ENCODE measurements at places on chromosomes 6 and 20.

GRCh38 chr6:139821676-139822223 is 447.3 kb upstream of the CITED2 start:
- DNase-seq, result no peak

DNA sequence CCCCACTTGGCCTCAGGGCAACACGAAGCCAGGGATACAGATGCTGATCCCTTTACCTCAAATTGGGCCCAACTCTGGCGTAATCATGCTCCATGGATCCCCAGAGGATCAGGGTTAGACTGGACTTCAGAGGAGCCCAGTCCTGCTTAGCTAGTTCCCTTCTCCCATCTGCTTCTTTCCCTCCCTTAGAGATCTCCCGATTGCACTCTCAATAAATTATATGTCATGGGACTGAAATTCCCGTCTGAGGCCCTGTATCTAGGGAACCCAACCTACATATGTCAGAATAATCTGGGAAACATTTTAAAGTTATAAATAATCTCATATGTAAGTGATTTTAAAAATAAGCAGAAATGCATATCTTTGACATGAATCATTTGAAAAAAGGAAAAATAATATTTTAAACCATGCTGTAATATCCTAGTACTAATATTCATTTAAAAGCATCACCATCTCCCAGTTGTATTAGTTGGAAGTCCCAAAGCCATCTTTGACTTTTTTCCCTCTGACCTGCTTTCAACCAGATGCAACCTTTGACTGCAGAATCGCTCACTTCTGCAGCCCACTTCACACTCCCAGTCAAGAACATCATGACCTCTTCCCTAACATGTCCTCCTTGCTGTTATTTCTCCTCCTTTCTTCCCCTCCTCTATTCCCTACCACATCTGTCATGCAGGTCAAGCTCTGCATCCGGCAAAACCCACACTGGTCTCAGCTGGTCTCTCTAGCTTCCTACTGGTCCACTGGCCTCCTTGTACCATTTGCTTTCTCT is 393.6 kb downstream of the BTBD3 start:
- DNase-seq, result no peak

DNA sequence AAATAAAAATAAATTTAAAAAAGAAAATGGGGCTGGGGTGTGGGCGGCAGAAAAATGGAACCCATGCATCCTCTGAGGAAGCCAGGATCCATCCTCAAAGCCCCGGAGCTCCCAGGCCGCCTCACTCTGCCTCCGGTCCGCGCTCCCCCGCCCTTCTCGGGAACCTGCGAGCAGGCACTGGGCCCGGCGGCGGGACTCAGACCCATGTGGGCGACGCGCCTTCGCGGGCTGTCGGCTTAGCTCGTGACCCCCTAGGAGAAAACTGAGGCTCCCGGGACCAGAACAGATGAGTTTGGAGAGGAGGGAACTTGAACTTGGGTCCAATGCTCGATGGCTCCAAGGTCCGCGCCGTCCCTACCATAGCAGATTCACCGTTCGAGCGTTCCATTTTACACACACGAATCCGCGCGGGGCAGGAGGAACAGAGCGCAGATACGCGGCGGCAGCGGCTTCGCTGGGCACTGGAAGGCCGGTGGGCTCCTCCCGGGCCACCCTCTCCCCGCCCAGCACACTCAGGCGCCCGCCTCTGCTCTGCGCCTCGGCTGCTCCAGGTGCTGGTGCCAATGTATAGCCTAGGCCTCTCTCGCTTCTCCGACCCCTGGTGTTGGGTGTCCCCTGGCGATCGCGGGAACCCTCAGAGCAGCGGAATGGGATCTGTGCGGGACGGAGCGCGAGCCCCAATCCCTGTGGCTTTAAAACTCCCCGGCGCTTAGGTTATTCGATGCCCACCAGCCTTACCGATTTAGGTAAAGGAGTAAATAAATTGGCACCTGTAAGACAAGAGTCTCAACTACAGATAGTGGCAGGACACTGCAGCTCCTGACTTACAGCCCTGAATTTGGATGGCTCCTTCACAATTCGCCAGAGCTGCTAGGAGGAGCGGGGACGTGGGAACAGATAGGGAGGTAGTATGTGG is 39.2 kb downstream of the DPPA5 start:
- DNase-seq, result no peak

- DNase-seq, result no peak
These were observed 55.2 kb downstream of the PRDM13 start for GRCh38 chr6:99661870-99662269.

DNA sequence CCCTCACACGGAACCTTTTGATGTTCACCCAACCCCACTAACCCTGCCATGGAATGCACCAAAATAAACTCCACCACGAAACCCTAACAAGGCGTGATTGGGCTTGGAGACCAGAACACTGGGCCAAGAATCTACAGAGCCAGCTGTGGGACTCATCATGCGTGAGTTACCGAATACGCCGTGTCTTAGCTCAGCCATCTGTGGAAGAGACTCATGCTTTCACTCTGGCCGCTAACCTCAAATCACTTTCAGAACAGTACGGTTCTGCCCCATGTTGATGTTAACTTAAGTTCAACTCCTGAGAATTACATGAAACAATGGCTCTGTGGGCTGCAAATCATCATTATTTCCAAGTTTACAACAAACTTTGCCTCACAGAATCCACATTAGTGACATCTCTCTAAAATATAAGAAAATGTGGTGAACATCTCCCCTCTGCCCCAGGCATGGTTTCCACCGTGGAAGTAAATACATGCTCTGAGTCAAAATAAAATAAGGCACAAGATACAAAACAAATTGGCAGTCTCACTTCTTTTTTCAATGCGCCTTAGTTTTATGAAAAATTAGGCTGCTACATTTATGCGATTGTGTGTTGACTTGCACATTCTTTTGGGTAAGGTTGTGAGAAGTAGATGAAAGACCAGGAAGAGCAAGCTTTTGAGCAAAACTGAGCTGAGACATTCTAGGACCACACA is 308.9 kb upstream of the EXOC2 start:
- DNase-seq, result no peak

DNA sequence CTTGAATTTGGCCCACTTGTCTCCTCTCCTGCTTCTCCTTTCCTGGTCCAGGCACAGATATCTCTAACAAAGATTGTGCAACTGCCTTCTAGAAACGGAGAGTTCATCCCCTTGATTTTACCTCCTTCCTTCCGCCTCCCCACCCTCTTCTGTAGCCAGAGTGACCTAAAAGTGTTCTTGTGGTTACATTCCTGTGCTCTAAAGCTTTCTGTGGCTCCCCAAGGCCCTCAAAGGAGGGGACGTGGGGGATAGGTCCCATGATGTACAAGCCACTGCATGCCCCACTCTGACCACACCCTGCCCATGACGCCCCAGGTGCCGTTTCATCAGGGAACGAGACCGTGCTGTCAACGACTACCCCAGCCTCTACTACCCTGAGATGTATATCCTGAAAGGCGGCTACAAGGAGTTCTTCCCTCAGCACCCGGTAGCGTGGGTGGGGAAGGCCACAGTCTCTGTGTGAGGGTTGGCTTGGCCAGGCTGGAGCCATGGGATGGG is 8.2 kb downstream of the CDC25B start:
- DNase-seq, result no peak

DNA sequence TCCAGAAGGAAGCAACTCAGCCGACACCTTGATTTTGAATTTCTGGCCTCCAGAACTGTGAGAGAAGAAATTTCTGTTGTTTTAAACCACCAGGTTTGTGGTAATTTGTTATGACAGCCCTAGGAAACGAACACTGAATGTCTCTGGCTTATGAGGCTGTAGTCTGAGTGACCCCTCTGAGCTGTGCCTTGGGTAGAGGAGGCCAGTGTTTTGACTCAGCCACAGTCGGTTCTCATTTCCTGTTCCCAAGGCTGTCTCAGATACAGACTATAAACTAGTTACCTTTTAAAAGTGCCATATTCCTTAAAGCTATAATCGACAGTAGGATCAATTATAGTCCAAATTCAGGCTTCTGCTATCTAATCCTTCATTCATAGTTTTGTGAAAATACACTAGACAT is 391.2 kb upstream of the MAP3K7 start:
- DNase-seq, result no peak

DNA sequence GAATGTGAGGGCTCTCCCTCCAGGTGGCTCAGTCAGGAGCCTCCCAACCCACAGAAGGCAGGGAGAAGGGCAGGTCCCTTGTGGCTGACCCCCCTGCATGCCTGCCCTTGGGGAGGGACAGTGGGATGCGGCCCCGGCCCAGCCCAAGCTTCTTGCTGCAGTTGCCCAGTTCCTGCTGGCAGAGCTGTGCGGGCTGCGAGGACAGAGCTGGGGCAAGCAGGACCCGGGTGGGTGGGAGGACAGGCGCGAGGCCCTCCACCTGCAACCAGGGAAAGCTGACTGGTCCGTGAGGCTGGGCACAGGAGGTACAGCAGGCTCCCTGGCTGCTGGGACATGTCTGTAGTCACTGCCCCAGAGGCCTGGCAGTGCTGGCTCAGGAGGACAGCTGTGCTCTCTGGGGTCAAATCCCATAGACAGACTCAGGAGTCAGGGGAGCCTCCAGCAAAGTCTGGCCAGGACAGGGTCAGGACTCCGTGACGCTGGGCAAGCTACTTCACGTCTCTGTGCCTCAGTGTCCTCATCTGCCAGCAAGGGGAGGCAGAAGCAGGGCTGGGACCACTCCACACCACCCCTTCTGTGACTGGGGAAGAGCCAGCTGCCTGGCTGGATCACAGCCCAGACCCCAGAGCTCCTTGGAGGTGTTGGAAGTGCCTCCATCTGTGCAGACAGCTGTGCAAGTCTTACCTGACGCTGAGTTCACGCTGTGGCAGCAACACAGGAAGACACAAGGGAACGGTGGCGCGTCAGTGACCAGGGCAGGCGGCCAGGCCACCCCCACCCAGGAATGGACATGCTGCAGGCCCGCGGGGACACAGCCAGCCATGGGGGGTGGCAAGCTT is 13.0 kb downstream of the UCKL1 start:
- DNase-seq, result no peak

Measured in activated T-cell treated with anti-CD3 and anti-CD28 coated beads for 48 hours (primary cell).